ENCODE measurements at places on chromosomes 6 and 20. TPM values are rescaled to one million over a fixed set of nuclear protein-coding genes. Genes with fewer than 3 reads are reported as not detected.

The ATP5F1E gene
- 181 TPM for total RNA-seq

GRCh38 chr6:116530436-116530835 is 15.0 kb downstream of the TRAPPC3L start:
- DNase-seq, result no peak

DNA sequence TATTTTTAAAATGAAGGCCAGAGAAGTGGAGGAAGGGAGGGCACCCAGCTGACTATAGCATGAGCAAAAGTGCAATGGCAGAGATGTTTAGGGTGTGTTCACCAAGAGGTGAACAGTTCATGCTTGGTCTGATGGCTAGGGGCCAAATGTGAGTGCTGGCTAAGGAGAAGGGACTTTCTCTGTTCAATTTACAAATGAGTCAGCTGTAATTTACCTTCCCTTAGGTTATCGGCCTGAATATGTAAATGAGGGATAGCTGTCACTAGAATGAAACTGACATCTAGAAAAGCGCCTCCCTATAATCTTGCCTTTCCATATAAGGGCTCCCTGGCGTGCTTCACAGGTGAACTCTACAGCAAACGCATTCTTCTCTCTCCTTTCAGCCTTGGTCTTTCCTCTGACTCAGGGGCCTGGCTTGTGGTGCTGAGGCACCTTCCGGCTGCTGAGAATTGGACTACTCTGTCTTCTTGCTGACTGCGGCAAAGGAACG is 114.7 kb upstream of the BACH2 start:
- no peak for DNase-seq

DNA sequence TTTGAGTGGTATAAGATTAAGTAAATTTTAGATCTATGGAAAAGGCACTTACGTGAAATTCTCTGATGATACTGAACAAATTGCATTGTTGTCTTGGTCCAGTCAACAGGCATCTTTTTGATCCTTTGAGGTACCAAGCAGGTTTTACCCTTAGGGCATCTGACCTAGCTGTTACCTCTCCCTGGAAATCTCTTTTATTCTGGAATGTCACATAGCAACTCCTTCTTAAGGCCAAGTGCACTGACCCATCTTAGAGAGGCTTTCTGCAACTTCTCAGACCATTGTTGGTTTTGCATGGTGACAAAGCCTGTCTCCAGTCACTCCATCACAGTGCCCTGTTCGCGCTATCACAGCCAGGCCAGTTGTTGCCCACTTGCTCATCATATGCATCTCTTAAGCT is 42.0 kb downstream of the TPD52L1 start:
- no peak for DNase-seq

Data from Caco-2 (cell line).